T-helper 9 cell (primary cell): ENCODE measurements at places on chromosomes 5 and 9.

GRCh38 chr5:81125959-81126358 is 107.2 kb upstream of the CKMT2 start:
- no peak for DNase-seq

GRCh38 chr5:17434982-17435381 is 63.0 kb upstream of the TAF11L2 start:
- DNase-seq, result no peak

DNA sequence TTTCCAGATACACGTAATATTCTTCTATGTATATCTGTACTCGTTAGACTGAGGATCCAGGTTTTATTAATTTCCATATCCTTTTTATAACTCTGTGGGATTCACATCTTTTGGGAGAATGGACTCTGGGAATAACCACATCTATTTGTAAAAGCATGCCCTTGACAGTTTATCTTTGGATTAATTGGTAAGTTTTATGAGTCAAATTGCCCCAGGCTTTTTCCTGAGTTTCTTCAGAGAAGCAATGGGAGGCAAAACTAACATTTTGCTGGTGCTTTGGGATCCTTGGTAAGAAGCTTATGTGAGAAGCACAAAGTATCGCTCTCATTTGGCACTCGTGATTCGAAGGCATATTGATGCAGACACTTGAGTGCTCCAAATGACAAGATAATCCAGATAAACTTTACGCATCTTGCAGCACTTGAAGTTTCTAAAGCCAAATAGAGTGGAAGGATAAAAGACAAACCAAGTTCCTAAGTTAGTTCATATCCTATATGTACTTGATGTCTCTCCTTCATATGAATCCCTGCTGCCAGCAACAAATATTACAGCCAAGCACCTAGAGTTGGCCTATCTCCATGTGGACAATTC is 324.7 kb downstream of the TLE4 start:
- DNase-seq, result no peak

DNA sequence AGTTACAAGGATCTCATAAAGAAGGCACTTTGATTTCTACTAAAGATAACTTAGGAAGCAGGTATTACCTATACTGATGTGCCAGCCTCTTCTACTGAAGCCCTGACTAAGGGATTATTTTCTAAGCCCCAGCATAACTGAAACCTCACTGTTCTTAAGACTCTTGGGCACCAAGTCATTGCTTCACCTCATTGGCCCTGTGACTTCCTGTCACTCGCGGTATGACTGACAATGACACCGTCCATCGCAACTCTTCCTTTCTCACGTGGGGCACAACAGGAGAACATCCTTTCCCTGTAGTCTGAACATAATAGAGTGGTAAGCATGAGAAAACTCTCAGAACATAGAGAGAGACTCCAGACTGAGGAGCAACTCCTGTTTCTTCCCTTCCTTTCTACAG is 6.4 kb downstream of the OR2V2 start:
- no peak for DNase-seq

DNA sequence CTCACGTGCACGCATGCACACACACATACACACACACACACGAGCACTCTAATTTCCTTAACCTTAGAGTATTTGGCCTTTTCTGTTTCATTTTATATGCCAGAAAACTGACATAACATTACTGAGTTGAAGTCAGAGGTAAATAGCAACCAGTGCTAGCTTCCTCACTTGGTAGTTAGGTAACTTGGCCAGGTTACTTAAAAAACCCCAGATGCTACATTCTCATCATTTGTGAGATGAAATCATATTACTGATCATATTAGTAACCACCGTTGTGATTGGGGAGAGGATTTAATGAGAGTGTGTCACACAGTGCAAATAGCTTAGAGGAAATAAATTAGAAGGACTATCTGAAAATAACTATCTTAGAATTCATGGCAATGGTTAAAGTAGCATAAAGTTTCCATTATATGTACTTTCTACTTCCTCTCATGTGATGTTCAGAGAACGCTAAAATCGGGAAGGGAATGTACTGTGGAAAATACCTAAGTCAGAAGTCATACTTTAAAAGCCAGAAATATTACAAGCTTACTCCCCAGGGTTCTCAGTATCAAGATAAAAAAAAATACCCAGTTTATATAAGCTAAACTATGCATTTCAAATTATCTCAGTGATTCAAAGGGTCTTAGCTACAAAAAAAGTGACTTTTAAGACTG is 120.5 kb downstream of the TUSC1 start:
- DNase-seq, result no peak

GRCh38 chr9:135086597-135087488 is 625 bp upstream of the OLFM1 start:
- DNase-seq, result no peak

GRCh38 chr5:1111727-1112289 is at the start of gene SLC12A7:
TSS of gene SLC12A7 (minus strand) at chr5:1112063. CDS start at chr5:1111991, 72 bp downstream.
- DNase-seq, result peak; percentile 58

- DNase-seq, result no peak
These were observed 262.1 kb downstream of the GABRB2 start for GRCh38 chr5:161284445-161284844.

- DNase-seq, result no peak
These were observed 76.7 kb upstream of the UNC5A start for GRCh38 chr5:176733406-176734262.

DNA sequence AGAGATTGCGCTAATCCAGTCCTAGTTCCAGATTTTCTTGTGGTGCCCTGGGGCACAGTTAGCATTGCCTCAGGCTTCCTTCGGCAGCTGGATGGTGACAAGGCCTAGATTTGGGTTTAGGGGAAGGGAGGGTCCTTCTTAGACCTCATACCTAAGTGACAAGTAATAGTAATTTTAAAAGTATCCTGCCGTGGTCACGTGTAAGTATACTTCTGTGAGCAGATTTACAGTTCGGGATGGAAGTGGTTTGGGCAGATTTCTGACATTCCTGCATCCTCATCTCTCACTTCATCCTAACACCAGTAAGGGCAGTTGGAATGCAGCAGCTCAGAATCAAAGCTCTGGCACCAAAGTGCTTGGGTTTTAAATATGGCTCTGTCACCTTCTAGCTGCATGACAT is 71.6 kb downstream of the LRRC70 start:
- no peak for DNase-seq

- no peak for DNase-seq
These were observed 66.4 kb upstream of the PLPP1 start for GRCh38 chr5:55601204-55601618.

GRCh38 chr9:83965350-83966208 is 14.4 kb downstream of the HNRNPK start:
- no peak for DNase-seq

- no peak for DNase-seq
These were observed 170.1 kb downstream of the GABBR2 start for GRCh38 chr9:98538626-98539031.

DNA sequence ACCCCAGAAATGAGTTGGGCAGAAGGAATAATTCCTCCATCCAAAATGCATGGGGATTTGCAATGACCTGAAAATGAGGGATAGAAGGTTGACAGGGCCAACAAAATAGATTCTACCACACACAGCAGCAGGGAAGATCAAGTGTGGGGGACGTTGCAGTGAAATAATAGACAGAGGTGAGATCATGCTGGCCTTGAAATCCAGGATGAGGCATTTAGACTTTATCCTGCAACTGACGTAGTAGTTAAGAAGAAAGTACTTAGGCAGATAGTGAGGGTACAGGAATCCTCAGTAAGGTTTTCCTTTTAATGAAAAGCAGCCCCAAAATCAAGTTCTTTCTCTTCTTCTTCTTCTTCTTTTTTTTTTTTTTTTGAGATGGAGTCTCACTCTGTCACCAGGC is 31.6 kb upstream of the TGFBR1 start:
- DNase-seq, result no peak

DNA sequence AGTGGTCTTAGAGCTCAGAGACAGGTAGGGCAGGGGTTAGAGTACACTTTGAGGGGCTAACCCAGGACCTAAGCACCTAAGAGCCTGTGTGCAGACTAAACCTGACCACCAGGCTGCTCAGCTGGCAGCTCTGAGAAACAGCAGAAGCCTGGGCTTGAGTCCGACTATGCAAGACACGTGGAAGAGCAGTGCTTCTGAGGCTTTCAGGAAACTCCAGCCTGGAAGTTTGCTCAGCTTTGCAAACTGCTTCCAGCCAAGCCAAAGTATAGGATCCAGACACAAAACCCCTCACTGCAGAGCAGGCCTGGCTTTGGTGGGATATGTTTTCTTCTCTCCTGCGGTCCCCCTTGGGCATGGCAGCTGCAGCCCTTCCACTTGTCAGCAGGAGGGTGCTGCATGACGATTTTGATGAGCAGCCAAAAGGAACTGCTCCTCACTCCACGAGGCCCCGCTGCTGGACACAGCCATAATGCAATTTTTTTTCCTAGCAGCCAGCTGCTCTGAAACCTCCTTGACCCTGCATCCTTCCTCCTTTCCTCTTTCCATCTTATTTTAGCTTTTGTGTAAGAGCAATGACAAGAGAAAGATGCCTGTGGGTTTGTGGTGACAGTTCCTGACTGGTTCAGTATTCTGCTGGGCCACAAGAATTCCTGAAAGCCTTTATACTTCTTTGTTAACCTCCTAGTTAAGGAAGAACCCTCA is 123.1 kb downstream of the LIFR start:
- DNase-seq, result no peak

DNA sequence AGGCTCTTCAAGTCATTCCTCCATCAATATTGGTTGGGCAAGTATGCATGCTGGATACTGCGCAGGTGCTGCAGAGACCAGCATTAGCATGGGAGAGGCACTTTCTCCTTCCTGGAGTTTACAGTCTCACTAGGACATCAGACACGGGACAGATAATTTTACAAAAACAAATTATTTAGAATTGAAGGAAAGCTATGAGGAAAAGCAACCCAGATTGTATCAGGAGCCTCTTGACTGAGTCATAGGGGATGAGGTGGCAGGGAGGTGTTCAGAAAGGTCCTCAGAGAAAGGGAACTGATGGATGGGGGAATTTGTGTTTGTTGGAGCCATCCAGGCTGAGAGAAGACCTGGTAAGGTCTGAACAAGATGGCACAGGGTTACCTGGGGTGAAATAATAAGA is 24.5 kb upstream of the RAB14 start:
- DNase-seq, result no peak

DNA sequence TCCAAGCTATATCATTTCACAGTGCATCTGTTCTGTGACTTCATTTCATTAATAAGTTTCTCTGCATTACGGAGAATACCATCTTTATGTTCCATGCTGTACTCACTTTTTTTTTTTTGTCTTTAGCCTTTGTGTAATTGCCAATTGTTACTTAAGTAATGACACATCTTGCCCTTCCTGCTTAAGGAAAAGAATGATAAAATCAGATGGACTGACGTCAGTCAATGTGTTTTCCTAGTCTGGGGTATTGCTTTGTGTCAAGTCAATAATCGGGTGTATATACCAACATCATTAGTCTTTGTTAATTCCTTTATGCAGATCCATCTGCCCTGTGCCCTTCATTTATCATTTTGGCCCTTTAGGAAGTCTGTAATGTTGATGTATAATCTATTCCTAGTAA is 133.5 kb downstream of the CD180 start:
- DNase-seq, result no peak

- DNase-seq, result no peak
These were observed 713.6 kb downstream of the TLE4 start for GRCh38 chr9:80285326-80285725.

DNA sequence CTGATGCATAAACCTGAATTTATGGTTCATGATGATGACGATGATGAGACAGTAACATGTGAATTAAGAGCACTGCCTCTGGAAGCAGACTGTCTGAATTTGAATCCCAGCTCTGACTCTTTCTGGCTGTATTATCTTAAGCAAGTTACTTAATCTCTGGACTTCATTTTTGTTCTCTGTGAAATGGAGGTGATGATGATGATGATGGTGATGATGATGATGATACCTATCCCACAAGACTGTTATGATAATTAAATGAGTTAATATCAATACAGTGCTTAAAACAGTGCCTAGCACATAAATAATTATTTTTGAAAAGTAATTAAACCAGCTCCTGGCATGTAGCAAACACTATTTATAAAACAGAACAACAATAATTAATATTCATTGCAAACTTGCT is 13.2 kb upstream of the AGGF1 start:
- no peak for DNase-seq

GRCh38 chr5:3101561-3101960 is 350.1 kb upstream of the IRX2 start:
- no peak for DNase-seq

DNA sequence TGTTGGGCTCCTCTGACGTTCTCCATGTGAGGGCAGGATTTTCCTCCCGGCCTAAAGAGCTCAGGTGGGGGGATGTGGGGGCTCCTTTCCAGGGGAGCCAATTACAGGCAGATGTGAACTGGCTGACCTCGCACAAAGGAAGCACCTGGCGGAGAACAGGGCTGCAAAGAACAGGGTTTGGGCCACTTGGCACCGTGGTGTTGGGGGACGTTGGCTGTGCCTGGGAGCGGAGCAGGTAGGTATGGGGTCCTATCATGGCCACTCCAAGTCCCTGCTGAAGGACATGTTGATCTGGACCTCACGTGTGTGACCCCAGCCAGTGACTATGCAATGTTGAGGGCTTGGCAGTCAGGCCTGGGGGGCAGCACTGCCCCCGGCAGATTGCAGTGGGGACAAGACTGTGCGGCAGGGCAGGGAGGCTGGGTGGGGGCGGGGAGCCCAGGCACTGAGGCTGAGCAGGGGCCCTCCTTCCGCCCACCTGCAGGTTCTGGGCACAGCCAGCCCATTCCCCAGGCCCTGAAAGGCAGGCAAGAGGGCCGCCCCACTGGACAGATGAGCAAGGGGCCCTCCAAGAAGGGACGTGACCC is 19.4 kb downstream of the FIBCD1 start:
- no peak for DNase-seq

GRCh38 chr5:114238771-114239313 is 123.0 kb upstream of the KCNN2 start:
- DNase-seq, result no peak

- DNase-seq, result no peak
These were observed 145.1 kb upstream of the IRX2 start for GRCh38 chr5:2896371-2897275.

DNA sequence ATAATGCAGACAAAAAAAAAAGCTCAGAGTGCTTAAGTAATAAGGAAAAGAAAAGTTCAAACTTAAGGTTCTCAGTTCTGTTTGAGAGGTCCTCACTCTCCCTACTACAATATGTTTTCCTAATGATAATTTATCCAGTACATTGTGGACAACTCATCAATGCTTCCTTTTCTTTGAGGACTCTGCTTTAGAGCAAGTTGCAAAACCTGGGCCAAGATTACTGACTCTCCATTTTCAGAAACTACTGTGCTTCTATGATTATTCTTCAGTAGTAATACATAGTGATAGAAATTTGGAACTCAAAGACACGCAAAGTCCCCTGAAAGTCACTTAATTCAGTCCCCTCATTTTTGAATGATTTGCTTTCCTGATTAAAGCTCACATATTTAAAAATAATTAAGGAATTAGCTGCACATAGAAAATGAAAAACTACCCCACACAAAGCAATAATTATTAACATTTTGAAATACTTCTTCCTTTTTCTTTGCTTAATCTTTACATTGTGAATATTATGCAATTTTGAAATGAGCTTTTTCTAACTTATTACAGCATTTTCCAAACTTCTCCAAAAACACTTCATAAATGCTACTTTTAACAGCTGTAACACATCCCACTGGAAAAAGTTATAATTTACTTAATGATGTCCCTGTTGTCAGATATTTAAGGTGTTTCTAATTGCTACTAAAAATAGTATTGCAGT is 11.2 kb downstream of the CDKN2A start:
- DNase-seq, result no peak

- DNase-seq, result no peak
These were observed 4.2 kb downstream of the SCGB3A2 start for GRCh38 chr5:147882586-147883313.
